ENCODE measurements at places on chromosomes 16 and 17.

DNA sequence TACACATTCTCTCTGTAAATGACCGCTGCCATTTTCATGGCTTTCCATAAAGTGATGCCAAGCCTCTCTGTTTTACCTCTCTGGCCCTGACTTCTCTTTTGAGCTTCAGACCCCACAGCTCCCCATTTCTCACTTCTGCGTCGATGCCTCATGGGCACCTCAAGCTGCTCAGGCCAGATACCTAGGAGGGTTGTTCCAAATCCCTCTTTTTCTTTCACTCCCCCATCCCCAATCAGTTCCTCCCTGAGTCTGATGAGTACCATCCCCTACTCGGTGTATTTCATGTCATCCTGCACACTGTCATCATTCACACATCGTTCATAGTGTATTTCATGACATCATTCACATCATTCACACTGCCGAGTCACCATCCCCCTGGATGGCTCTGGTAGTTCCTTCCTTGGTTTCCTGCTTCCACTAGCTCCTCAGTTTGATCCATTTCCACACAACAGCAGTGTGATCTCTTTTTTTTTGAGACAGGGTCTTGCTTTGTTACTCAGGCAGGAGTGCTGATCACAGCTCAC lies 43.1 kb downstream of the NTN1 start:
- DNase-seq, result no peak

DNA sequence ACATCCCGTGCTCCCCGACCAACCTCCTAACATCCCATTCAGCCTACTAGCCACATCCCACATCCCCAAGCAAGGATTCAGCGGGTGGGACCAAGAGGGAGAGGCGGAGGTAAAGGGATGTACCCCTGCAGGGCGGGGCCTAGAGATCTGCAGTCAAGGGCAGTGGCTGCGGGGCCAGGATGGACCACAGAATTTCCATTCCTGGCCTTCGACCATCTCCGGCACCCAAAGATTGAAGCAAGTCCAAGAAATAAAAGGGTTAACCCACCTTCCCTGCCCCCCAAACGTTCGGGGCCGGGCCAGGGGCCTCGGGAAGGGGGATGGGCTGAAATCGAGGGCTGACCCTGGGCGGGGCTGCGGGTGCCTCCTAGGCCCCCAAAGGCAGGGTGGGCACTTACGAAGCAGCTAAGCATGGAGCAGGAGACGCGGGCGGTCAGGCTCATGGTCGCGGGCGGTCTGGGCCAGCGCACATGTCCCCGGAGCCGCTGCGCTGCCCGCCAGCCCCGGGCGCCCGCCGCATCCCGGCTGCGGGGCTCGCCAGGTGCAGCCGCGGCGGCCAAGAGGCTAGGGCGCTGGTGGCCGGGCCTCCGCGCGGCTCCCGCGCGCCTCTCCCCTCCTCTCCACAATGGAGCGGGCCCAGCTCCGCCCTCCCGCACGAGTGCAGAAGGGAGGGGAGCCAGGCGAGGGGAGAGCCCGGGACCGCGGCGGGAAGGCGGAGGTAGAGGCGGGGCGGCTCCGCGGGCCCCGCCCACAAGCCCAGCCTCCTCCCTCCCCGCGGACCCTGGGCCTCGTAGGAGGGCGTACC lies at the start of gene MTMR4:
Gene MTMR4, minus strand, starts transcription at position 674 of the 805 bp plus-strand sequence. Its CDS starts 231 bp downstream, at position 443.
- peak; percentile 90 for DNase-seq

DNA sequence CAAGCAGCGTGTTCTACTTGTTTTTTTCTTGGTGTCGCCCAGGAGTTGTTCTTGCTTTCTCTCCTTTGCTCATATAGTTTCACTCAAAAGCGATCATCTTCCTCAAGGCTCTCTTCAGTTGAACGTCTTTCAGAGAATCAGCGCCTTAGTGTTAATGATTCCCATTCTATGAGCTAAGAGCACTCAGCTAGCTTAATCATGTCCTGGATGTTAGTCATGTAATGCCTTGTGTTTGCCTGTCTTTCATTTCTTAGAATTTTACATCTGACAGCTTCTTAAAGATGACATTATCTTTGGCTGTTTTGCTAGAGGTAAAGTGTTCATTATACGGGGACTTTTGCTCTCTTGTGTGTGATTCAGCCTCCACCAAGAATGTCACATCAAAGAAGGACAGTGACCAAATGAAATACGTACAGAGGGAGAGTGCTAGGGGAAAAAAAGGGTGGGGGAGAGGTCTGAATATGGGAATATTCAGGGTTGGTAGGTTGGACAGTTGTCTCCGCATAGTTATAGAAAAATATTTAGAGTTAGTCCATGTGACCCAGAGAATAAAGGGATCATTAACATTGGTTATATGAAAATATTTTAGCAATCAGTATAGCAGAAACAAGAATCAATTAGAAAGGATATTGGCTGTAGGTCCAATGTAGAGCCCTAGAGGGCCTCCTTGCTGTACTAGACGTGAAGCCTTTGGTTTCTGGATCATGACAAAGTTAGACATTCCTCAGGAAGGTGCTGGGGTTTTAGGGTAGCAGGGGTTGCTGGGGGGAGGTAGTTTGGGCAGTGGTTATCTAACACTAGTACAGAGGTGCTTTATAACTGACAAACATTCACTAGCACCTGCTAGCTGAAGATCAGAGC lies 31.9 kb upstream of the ANKFN1 start:
- no peak for DNase-seq

GRCh38 chr17:29212681-29213121 lies 32.5 kb upstream of the MYO18A start:
- DNase-seq, result no peak

DNA sequence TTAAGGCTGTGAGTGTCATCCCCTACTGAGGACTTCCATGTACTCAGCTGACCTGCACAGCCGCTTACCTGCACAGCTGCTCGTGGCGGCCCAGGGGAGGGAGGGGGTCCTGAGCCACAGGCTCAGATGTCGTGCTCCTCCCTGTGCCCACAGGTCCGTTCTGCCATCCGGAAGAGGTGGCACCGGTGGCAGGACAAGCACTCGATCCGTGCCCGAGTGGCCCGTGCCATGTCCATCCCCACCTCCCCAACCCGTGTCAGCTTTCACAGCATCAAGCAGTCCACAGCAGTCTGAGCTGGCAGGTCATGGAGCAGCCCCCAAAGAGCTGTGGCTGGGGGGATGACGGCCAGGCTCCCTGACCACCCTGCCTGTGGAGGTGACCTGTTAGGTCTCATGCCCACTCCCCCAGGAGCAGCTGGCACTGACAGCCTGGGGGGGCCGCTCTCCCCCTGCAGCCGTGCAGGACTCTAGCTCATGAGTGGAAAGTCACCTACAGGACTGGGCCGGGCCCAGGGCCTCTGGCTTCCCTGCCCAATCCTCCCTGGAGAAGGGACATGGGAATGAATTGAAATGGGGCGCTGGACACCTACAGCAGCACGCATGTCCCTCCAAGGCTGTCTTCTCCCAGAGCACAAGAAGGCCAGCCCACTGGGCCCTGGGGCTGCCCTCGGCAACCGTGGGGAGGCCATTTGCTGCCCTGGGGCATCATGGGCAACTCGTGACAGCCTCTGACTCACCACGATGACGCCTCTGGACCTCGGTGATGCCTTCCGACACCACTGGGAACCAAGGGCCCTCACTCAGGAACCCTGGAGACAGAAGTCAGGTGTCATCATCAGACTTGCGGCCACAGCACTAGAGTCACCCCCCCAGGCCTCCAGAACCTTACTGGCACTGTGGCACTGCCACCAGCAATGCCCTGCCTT lies 9.9 kb upstream of the SPPL2C start:
- DNase-seq, result no peak

DNA sequence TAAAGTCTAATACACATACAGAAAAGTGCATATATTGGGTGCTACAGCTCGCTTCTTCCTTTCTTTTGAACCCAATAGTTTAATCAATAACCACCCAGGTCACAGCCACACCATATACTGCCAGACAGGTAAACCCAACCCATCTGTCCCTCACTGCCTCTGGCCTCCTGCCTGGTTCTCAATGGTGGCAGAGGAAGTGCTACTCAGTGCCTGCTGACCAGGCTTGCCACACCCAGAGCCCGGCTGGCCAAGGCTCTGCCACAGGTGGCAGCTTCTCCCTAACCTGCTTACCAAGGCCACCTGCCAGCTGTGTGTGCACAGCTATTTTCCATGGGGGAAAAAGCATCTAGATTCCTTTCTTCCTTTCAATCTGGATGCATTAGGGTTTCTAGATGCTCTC lies 584 bp downstream of the PMP22 start:
- DNase-seq, result peak; percentile 50

DNA sequence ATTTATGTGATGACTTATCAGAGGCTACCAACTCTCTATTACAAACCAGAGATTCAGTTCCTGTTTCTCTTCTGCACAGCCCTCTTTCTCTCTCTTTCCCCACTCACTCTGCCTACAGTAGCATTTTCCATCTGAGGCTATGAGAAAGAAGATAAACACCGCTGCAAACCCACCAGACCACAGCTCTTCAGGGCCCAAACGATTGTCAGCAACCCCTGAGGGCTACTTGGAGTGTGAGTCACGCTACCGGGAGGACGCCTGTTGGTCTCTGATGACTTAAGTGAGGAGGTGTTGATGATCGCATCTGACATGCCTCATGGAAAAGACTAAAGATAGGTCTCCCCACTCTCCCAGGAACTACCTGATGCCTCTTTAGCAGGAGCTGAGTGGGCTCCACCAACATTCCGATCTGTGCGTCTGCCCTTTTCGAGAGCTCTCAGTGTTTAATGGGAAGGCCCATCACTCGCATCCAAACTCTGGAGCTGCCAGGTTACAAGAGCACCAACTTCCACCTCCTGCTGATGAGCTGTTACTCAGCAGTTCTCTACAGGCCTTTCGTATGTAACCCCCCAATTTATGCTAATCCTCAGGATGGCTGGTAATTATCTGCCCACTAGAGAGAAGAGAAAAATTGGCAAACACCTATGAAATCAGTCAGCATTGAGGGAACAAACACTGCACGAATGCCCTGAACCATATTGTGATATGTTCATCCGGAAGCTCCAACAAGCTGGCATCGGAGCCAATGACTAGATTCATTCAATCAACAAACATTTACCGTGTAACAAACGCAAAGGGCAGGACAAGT lies 9.2 kb downstream of the GRIN2A start:
- DNase-seq, result no peak

DNA sequence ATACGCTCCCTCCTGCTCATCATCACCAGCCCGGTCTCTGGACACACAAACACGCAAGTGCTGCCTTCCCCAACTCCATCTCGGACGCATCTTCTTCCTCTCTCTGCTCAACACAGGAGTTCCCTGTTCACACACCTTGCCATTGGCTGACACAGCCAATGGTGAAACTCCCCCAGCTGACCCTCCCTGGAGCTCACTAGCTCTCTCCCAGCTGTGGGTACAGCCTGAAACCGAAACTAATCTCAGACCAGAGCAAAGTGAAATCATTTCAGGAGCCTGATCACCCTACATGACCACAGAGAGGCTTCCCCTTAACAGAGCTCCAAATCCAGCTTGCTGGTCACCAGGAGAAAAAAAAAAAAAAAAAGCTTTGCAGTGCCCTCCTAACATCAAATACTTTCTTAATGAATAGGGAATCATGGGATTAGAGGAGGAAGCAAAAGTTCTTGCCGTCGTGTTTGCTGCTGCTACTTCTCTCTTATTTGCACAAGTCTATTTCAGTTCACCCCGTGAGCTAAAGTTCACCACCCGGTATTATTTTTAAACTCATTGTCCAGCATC lies 8.3 kb downstream of the CUEDC1 start:
- DNase-seq, result peak; percentile 56

DNA sequence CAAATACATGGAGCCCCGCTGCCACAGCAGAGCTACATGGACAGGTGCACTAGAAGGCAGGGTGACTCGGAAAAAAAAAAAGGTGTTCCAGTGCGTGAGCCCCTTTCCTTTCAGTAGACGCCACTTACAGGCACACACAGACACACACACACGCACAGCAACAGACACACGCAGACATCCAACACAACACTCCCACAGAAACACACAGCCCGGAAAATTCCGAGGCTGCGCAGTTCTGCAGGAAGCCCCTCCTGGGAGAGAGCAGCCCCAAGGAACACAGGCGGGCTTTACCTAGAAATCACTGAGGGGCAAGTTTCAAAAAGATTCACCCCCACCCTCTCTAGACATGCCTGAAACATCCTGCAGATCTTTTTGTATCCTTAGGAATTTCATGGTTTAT lies 136.0 kb upstream of the WSB1 start:
- DNase-seq, result no peak

DNA sequence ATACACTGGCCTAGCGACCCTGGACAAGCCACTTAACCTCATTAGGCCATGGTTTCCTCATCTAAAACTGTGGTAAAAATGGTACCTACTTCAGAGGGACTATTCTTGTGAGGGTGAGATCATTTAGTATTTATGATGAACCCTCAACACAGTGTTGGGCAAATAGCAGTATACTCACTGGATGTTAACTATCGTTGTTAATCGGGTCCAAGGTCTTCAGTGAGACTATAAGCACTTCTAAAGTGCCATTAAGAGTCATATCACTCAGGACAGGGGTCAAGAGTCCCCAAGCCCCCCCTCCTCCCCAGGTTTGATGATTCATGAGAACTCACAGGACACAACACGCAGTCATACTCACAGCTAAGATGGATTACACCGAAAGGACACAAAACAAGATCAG lies 11.0 kb downstream of the TK2 start:
- no peak for DNase-seq

DNA sequence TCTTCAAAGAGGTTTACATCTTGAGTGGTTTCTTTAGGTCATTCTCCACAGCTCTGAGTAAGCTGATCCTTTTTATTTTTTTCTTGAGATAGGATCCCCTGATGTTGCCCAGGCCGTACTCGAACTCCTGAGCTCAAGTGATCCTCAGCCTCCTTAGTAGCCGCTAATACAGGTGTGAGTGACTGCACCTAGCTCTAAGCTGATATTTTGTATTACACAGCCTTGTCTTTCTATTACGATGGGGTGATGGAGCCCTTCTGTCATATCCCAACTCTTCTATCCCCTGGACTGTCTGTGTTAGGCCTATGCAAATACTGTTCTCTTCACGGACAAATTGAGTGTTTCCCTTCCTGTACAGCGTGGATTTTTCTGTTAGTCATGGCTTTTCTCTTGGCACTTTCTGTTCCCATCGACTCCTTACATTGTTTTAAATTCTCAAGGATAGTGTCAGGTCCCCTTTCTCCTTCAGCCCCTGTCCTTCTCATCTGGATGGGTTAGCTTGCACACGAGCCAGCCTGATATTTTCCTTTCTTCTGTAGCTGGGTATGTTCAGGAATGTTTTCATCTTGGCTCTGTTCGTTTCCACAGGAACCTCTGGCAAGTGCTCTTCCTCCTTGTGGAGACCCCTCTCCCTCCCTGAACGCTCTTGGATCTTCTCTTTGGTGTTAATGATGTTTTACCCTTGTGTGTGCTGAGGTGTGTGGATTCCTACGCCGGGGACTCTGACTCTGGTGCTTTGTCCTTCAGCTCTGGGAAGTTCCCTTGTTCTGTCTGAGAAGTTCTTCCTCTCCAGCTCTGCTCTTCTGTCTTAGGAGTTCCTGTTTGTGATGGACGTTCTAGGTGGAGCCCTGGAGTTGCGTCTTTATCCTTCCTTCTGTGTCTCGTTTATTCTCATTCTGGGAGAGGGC lies 2.3 kb downstream of the BANP start:
- no peak for DNase-seq

GRCh38 chr16:52921104-52921503 lies 131.6 kb downstream of the CHD9NB start:
- DNase-seq, result no peak

DNA sequence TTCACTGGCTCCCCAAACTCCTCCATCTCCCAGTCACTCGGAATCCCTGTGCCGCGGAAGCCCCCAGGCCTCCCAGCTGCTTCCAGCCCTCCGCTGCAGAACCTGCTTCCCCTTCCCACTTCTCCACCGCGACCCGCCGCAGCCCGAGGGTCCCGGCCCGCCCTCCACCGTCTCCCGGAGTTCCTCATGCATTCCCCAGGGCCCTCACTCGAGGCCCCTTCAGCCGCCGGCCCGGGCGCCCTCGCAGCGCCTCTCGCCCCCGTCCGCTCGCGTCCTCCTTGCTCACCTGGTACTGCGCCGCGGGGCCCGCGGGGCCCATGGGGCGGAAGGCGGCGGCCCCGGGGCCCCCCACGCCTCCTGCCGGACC lies 329 bp downstream of the SMARCD2 start:
- DNase-seq, result no peak
